Effector memory CD4-positive, alpha-beta T cell (primary cell): ENCODE measurements at places on chromosomes 4 and X.

- DNase-seq, result no peak
Measured at GRCh38 chrX:49282647-49283011, 13.0 kb downstream of the PPP1R3F start.

GRCh38 chr4:83864097-83864817 lies 328.3 kb downstream of the GPAT3 start:
- DNase-seq, result no peak

DNA sequence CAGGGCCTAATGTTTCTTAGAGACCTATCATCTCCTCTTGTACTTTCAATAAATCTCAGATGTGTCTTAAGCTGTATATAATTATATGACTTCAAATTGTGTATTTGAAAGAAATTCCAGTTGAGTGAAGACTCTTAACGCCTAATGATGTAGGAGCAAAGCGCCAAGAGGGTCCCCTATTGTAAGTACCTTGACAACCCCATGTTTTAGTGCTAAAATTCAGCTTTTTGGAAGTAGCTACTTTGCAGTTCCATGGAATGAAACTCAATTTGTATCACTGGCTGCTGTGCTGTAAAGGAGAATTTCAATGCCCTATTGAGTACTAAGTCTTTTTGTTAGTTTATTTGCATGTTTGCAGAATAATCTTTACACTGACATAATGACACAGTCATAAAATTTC lies 1826.6 kb upstream of the AGA start:
- DNase-seq, result no peak

DNA sequence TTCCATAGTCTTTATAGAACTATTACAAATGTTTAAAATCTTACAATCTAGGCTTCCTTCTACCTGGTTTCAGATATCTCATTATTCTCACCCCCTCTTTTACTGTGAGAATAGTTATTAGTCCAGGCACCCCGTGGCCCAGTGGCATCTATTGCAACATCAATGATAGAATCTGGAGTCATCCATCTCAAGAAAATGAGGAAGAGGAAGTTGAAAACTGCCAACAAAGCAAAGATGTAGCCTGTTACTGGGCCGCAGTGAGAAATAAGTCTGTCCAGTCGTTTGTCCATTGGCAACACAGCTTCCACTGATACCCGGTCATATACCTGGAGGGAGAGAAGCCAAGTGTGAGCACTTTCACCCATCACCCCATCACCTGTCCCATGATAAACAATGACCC lies 6.0 kb upstream of the ASB11 start:
- DNase-seq, result no peak

GRCh38 chr4:109012286-109012880 lies 249.5 kb upstream of the ETNPPL start:
- no peak for DNase-seq

DNA sequence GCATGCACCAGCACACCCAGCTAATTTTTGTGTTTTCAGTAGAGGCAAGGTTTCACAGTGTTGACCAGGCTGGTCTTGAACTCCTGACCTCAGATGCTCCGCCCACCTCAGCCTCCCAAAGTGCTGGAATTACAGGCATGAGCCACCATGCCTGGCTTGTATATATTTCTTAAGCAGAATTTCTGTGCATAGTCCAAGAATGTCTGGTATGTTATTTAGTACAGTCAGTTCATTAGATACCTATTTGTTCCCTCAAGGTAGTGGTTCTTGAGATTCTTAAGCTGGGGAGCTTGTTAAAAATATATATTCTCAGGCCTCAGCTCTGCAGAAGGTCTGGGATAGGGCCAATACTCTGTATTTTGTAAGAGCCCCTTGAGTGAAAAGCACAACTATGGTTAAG lies 4.6 kb upstream of the SERTM2 start:
- DNase-seq, result no peak

DNA sequence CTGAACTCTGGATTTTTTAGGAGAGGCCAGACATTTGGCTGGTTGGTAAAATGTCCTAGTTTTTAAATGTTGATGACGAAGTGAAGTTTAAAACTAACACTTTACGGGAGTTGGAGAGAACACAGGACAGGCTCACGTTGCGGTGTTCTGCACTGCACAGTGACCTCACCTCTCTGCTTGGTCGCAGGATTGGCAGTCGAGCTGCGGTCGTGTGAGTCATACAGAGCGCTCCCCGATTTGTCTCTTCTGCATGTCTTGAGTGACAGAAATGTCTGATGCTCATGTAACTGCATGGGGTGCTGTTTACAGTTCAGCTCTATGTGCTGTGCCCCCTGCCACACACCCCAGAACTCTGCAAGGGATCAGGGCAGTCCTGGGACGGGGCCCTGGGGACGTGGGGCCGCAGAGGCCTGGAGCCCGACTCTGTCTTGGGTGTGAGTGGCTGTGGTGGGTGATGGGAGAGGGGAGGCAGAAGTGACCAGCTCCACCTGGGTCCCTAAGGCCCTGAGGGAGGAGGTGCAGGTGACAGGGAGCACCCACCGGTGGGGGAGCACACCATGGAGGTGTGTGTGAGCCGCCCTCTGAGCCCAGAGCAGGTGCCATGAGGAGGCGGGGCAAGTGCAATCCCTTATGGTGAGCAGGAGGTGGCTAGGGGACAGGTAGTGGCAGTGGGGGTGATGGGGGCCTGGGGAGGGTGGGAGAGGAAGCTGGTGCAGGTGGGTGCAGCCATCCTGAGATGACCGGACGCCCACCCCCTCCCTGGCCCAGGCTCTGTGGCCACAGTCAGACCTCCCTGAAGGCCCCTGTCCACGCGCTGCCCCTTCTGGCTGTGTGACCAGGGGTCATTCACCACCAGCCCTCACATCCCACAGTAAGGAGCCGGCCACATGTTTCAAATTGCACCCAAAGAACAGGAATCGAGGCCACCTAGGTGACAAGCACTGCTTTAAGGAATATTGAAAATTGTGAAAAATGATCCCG lies 77.9 kb upstream of the ADRA2C start:
- no peak for DNase-seq

- DNase-seq, result no peak
Measured at GRCh38 chrX:110086916-110087484, 84.1 kb downstream of the TMEM164 start.

DNA sequence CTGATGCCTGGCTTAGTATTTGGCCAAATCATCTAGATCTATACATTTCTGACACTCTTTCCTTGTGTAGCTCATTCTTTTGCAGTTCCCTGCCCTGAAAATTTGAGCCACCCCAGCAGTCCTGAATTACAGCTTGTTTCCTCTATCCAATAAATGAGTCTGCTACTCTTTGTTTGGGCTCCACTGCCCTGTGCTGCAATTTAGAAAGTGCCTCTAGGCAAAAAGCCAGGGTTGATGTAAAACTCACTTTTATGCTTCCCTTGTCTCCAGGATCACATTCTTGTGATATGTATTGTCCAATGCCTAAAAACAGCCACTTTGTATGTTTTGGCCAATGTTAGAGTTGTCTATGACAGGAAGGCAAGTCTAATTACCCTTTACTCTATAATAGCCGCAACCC lies 101.7 kb upstream of the MAP3K15 start:
- DNase-seq, result no peak

DNA sequence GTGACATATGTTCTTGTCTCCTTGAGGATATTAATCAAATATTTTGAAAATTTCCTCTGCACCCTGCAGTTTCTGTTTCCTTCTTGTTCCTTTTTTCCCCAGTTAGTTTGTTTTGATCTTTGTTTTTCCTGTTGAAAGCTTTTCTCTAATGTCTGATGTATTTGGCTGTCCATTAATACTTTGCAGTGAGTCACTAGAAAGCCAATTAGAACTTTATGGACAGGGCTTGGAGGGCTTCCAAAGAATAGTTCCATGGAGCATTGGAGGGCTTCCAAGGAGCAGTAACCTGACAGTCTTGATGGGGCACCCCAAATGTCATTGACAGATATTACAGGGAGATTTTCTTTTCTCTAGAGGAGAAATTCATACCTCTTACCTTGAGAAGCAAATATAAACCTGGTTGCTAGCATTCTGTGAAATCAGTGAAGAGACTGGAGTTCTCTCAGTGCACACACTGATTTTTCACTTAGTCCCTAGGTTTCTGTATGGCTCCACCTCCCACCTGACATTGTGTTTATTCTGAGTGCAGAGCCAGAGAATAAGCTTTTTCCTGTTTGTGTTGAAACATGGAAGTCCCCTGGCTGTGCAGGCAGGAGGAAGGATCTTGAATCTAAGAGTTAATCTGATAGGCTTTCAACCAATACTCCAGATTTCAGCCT lies 26.5 kb downstream of the SPARCL1 start:
- no peak for DNase-seq
